CD8-positive, alpha-beta T cell (primary cell): ENCODE measurements at places on chromosomes 4 and X. TPM values are rescaled to one million over a fixed set of nuclear protein-coding genes. Genes with fewer than 3 reads are reported as not detected.
A peak's percentile ranks its signal among the peaks of the same experiment; 100 is the strongest.

DNA sequence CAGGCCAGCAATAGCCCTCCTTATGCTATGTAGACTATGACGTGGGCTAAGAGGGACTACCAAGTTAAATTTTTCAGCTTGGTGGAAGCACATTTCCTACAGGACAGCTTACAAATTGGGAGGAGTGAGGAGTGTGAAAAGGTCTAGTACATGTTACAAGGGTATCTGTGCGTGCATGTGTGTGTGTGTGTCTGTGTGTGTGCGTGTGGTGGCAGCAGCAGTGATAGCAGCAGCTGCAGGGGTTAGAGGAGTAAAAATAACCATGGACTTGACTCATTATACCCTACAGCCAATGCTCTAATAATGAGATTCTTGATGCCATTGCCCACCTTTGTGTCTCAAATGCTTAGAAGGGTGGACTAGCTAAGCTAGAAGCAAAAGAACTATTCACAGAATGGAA, 88.6 kb downstream of the SLC9A7 start:
- no peak for DNase-seq

GRCh38 chrX:47226071-47226470, 6.7 kb upstream of the USP11 start:
- DNase-seq, result no peak

GRCh38 chrX:4243759-4244158, 530.3 kb upstream of the PRKX start:
- DNase-seq, result no peak

GRCh38 chr4:82268050-82268825, 105.6 kb downstream of the HNRNPD start:
- peak; percentile 71 for DNase-seq

GRCh38 chr4:108432418-108432817, 188.0 kb upstream of the RPL34 start:
- no peak for DNase-seq

DNA sequence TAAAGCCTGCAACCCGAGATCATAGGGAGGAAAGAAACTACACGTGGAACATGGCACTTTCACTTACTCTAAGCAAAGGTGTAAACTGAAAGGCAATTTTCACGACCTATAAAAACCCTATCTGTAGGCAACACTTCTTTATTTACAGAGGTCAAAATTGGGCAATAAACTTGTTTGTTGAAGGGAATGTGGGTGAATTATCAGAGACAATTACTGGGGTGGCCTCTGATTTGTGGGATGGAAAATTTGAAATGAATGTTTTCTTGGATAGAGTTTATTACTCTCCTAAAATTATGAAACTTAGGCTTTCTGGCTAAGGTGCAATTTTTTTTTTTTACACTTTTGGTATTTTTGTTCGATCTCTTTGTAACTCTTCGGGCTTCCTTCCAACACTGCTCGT, 734.1 kb upstream of the TENM3 start:
- no peak for DNase-seq

- no peak for DNase-seq
These were observed 22.7 kb upstream of the ASB5 start for GRCh38 chr4:176291748-176292147.

- DNase-seq, result no peak
These were observed at the start of gene SRPK3 for GRCh38 chrX:153780678-153781427. Gene SRPK3, plus strand, starts transcription at chrX:153781041. Its CDS starts 46 bp downstream, at chrX:153781087.

DNA sequence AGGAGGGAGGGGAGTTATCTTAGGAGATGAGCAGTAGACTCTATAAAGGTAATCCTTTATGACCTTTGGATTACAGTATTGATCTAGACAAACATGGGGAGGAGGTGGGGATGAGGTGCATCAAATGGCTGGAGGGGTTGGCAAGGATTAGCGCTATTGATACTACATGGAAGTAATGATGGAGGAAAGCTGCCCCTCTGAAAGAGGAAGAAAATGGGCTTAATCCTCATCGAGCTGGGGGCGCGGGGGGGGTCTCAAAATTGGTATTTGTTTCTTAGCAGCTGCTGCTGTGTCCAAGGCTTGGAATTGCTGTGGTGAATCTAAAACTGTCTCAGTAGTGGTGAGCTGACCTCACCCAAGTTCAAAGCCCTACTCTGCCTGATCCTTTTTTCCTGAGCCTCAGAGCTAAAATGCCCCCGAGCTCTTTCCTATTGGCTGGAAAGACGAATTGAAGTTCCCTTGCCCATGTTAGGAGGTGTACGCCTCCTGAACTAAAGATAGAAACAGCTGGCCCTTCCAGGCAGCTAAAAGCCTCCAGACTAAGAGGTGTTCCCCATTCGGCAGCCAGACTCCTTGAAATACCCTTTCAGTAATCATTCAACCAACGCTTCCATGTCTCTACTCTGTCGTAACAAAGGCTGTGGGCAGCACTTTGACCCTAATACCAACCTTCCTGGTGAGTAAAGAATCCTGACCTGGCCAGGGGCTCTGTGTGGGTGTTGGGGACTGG, at the start of gene ITGB1BP2:
ITGB1BP2 (plus strand) TSS at position 556 of the 730 bp plus-strand sequence; CDS start at position 613, 57 bp downstream.
- DNase-seq, result no peak

DNA sequence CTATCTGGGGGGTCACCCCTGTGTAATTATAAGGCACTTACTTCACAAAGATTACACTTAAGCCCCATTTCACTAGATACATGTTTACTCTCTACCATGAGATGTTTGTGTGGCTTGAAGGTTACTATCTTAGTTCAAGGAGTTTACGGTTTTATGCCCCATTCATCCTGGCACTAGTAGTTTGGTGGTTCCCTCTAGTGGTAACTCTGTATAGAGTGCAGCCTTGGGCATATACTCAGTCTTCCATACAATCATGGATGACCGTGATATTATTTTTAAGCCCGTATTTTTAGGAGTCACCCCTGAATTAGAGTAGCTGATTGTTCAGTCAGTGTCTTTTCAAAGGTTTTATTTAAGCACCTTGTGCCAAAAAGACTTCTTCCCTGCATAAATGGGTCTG, 109.9 kb upstream of the FAM47C start:
- no peak for DNase-seq

- DNase-seq, result no peak
These were observed 109.6 kb downstream of the NHSL2 start for GRCh38 chrX:72020204-72020603.

- DNase-seq, result no peak
These were observed 104.8 kb downstream of the ANK2 start for GRCh38 chr4:113154281-113154680.

DNA sequence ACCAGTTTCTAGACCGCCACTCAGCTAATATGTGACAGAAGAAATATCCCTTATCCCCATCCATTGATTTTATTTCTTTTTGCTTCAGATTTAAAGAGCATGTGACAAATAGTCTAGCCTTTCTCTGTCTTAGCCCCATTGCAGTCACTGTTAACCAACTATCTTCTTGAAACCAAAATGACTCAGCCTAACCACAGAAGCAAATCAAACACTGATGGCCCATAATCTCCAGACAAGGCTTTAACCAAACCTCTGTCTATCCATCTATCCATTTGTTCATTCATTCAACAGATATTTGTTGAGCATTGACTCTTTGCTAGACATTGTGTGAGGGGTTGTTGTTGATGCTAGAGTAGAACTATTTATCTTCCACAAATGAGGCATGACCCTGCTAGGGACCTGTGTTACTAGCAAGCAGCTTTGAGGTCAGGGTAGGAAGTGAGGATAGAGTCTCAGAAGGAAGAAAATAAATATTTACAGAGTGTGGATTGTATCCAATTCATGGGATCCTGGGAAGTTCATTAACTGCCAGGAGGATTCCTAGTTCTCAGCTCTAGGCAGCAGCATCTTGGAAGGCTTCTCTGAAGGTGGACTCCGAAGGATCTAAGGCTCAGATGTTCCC, 22.5 kb downstream of the HNRNPH2 start:
- no peak for DNase-seq

- DNase-seq, result no peak
These were observed 18.5 kb upstream of the DCAF4L1 start for GRCh38 chr4:41963105-41963504.

- no peak for DNase-seq
These were observed 456.0 kb upstream of the FAM241A start for GRCh38 chr4:111689214-111689613.

DNA sequence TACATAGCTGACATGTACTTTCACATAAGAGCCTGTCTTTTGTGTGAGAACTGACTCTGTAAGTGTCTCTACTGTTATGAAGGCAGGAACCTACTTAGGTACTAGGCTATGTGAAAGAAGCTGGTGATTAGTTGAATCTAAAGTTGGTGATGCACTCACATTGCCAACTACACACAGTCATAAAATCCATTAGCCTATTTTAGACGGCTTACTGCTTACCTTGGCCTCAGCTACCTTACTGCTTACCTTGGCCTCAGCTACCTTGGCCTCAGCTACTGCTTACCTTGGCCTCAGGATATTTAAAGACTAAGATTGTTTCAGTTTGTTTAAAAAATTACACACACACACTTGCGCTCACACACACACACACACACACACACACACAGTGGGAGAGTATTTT, 549.7 kb downstream of the IL1RAPL1 start:
- DNase-seq, result no peak

DNA sequence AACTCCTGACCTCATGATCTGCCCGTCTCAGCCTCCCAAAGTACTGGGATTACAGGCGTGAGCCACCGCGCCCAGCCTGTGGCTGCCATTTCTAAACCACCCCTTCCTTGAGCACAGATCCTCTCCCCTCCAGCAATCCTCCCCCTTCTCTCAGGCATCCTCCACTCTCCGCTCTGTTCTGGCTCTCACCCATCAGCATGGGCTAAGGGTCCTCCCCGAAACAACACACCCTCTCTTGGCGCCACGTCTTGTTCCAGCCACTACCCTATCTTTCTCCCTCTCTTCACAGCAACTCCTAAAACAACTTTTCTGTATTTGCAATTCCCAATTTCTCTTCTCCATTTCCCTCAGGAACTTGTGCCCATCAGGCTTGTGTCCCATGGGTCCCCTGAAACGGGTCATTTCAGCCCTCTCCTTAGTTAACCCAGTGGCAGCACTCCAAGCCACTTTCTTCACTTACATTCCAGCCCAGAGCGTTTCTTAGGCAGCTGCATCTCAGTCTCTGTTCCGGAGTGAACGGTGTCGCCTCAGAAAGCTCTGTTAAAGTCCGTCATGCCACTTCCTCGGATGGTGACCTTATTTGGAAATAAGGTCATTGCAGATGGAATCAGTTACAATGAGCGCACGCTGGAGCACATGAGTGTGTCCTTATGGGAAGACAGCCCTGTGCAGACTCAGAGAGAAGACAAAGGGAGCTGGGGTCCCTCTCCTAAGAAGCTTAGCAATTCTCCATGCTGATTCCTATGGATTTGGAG, 28.3 kb upstream of the CLDN24 start:
- no peak for DNase-seq

DNA sequence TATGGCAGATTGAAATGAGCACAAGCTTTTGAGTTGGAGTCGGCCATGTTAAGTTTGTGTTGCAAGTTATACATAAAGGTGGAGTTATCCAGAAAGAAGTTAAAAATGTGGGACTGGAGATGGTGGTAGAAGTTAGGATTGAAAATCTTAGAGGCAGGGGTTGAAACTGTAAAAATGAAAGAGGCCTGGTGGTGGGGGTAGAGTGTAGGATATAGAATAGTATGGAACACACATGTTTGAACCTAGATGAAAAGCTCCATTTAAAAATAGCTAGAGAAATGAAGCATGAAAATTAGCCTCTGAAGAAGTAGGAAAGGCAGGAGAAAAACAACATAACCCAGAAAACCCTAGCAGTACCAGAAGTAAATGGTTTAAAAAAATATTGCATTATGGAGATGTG, 131.8 kb upstream of the ENPEP start:
- no peak for DNase-seq

SH2D1A gene
- 44.4 TPM for total RNA-seq

PCSK1N gene
- total RNA-seq, result 4.9 TPM

CPLX1 gene
- total RNA-seq, result 1.1 TPM

IL21 gene
- total RNA-seq, result not detected

FAM53A gene
- 1.9 TPM for total RNA-seq

MGAT4D gene
- not detected for total RNA-seq

PTTG2 gene
- total RNA-seq, result 0.98 TPM

SLC49A3 gene
- 0.69 TPM for total RNA-seq
